Esophagus squamous epithelium (tissue), 5 donors: ENCODE measurements at places on chromosomes 5 and 9.

- no peak for DNase-seq
Measured at GRCh38 chr5:68233075-68233474, 17.5 kb downstream of the PIK3R1 start.

DNA sequence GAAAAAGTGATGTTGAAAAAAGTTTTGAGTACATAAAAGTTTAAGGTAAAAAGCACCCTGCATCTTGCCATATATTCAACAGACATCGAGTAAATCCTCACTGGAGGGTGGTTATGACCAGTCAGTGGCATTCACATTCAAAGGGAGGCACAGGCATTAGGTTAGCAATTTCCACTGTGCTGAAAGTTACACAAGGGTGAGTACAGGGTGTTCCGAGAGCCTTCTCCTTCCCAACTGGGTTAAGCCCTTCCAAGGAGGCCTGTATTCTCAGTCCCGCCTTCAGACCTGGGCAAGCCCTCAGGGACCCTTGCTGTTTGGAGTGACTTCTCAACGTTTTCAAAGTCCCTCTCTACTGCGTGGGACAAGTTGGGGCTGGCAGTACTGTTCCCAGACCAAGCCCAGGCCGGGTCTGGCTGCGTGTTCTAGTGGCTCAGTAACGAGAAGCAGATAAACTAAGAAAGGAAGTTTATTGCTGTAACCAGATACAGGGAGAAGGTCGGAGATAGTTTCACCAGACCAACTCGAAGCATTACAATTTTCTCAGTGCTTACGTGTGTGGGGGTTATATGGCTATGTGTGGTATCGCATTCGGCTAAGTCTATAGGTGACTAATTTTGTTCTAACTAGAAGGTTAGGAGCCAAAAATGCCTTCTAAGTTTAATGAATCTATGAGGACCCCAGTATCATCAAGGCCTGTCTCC is 13.0 kb upstream of the SETX start:
- DNase-seq, result no peak

DNA sequence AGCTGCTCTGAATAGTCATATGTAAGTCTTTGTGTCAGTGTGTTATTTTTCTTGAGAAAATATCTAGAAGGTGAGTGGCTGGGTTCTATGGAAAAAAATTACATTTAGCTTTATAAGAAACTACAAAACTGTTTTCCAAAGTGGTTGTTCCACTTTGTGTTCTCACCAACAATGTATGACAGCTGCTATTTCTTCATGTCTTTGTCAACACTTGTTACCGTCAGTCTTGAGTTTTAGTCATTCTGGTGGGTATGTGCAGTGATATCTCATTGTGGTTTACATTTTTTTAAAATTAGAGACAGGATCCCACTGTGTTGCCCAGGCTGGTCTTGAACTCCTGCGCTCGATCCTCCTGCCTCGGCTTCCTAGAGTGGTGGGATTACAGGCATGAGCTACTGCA is 246.4 kb downstream of the PJA2 start:
- no peak for DNase-seq

DNA sequence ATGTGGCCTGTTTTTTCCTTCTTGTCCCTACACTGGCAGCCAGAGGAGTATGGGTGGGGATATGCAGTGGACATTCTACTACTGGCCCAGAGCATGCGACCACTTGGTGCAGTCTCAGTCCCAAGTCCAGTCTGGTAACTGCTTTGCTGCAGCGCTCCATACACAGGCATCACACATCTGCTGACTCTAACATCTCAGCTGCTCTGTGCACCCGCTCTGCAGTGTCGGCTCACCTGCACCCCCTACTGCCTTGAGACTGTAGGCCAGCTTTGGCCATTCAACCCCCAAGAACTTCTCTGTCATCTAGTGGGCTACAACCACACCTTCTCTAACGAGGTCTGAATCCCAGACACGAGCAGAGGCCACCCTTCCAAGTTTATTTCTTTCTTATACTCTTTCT is 46.4 kb upstream of the SLCO6A1 start:
- no peak for DNase-seq

GRCh38 chr9:101028346-101029314 is at the start of gene PLPPR1:
Gene PLPPR1, plus strand, starts transcription at chr9:101028727.
- no peak for DNase-seq

- no peak for DNase-seq
Measured at GRCh38 chr5:1687301-1687970, 112.2 kb downstream of the MRPL36 start.

DNA sequence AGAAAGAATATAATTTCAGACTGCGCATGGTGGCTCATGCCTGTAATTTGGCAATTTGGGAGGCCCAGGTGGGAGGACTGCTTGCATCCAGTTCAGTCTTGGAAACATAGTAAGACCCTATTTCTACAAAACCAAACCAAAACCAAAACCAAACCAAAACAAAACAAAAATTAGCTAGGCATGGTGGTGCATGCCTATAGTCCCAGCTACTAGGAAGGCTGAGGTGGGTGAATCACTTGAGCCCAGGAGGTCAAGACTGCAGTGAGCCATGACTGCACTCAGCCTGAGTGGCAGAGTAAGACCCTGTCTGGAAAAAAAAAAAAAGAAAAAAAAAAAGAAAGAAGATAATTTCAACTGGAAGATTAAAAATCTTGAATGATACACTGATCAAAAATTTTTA is 137.0 kb upstream of the ACOT12 start:
- no peak for DNase-seq

DNA sequence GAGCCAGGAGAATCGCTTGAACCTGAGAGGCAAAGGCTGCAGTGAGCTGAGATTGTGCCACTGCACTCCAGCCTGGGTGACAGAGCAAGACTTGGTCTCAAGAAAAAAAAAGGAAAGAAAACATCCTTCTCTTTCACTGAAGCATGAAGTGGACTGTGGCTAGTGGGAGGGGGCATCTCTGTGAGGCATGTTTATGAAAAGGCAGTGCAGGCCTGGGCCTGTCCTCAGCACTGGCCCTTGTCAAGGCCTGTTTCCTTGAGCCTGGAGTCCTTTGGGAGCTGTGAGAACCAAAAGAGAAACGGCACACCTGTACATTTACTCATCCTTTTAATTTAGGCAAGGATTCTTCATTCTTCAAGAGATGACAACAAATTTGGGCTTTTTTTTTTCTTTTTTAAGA is 18.3 kb upstream of the FUBP3 start:
- no peak for DNase-seq

GRCh38 chr5:13708906-13709305 is 235.6 kb downstream of the DNAH5 start:
- no peak for DNase-seq
